ENCODE measurements at places on chromosomes 12 and 14.

DNA sequence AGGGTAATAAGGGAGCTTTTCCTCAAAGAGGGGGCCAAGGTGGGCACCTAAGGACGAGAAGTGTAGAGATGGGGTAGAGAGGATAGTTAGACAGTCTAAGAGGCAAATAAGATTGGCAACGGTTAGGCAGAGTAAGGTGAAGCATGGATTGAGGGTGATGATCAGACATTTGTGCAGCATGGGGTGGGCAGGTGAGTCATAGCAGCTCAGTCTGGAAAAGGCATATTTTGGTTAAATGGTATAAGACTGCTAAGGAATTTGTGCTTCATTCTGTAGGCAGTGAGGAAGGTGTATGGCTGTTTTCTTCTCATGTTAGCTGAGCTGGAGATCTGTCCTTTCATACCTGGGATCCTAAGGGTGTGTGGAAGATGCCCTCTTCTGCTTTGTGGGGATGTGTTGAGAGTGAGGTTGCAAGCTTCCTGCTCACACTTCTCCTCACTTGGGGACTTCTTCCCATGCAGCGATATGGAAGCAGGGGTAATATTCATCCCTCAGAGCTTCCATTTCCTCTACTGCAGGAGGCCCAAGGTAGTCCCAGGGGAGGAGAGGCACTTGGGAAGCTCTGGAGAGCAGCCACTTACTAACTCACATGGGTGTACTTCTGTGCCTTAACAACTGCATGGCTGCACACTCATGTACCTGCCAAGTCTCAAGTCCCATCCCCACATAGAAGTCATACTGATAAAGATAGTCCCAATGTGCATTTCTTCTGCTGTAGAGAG, 28.9 kb downstream of the GSG1 start:
- no peak for DNase-seq

DNA sequence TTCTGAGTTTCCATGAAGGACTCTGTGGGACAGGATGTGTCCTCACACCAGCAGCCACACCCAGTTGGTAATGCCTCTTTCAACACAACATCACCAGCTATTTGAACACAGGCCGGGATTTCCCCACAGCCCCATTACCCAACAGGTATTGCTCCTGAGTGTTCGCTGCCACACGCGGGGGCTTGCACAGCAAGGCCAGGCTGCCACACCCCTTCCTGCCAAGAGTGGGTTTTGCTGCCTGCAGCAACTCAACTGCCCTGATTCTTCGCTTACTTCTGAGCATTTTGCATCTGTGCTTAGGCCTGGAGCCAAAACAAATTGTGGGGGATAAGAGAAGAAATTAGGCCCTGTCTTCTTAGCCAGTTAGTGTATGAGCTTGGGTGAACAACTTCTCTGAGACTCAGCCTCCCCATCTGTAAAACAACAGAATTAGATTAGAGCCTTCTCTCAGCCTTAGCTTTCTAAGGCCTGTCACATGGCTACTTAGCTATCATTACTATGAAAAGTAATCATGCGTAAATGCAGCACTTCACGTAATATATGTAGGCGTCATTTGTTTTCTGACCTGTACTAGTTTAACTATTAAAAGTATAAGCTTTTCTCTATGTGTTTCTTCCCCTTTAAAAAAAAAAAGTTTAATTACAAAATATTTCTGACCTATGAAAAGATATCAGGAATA, 20.0 kb downstream of the CKAP4 start:
- peak; percentile 16 for DNase-seq

DNA sequence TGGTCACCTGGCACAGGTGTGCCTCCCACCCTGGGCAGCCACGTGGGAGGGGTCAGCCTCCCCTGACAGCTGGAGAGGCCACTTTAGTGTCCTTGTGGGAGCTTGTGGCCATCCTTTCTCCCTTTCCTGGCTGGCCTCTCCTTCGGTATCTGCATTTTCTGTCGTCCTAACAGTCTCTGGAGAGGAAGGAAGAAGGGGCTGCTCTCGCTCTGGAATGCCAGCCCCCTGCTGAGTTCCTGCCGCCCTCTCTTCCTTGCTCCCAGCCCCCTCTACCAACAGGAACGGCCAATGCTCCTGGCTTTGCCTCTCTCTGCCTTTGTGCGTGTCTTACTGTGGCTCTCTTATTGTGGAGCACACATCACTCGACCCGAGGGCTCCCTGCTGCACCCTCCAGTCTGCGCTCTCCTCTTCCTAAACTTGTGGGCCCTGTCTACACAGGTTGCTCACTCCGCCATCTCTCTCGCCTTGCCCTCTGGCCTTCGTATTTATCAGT, 70.8 kb downstream of the FBXL14 start:
- DNase-seq, result no peak

- DNase-seq, result no peak
Measured at GRCh38 chr12:88896958-88897357, 316.7 kb upstream of the KITLG start.

- DNase-seq, result no peak
Measured at GRCh38 chr12:32166510-32166909, 59.9 kb downstream of the BICD1 start.

GRCh38 chr14:29391801-29392200, 535.8 kb downstream of the PRKD1 start:
- DNase-seq, result no peak

- DNase-seq, result no peak
Measured at GRCh38 chr12:3755898-3756297, 3.0 kb upstream of the CRACR2A start.

DNA sequence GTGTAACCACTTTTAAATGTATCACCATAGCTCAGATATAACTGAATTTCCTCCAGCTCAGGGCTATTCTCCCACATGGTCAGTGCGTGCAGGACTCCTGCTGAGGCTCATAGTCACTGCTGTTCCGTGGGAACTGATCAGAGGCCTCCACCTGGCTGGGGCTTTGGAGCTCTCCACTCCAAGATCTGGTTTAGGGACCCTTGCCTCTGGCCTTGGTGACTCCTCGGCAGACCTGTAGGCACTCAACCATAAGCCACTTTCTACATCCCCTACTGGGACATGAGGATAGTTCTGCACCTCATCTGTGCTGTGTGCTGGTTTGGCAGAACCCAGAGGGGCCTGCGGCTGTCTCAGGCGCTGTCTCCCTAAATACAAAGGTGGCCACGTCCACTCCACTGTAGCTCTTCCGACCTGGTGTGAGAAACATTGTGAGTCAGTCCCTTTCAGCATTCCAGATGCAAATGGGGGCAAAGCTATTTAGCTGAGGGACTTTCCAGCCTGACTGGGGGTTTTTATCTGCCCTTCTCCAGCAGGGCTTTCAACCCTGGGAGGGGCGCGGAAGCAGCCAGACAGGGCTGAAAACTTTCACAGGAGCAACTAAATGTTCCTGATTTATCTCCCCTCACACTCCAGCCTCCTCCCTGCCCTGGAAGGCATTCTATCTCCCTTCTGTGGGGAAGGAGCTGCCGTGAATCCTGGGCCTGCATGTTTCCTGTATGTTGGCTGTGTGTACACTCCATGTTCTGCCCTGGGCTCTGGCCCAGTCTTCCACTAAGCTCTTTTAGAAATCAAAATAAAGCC, 218.3 kb upstream of the DAAM1 start:
- no peak for DNase-seq

DNA sequence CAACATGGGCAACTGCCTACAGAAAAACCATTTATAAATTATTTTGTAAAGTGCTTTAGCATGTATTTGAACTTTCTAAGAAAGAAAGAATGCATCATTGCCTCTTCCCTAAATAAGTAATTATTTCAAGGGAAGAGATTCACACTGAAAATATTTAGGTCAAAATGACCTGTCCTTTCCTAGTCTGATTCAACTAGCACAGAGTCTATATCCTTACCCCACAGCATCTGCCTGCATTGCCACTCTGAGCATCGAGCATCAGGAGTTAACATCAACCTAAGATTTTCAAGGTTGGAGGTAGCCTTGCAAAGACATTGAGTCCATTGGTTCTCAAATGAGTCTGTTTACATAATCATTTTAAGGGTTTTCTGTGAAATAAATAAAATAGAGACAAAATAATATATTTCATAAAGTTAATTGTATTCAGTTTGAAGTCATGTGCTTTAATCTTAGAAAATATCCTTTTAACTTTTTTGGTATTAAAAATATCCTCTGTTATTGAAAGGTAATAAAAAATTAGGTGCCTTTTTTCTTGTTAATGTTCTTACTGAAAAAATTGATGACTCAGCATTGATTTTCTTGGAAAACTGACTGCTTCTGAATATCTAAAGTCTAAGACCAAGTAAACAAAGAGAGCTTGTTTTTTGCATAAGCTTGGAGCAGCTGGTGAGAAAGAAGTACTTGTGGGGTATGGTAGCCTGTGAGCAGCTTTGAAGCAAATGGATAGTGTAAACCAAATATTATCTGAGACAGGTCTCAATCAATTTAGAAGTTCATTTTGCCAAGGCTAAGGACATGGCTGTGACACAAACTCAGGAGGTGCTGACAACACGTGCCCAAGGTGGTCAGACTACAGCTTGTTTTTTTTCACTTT, 269.0 kb upstream of the CLEC14A start:
- no peak for DNase-seq

DNA sequence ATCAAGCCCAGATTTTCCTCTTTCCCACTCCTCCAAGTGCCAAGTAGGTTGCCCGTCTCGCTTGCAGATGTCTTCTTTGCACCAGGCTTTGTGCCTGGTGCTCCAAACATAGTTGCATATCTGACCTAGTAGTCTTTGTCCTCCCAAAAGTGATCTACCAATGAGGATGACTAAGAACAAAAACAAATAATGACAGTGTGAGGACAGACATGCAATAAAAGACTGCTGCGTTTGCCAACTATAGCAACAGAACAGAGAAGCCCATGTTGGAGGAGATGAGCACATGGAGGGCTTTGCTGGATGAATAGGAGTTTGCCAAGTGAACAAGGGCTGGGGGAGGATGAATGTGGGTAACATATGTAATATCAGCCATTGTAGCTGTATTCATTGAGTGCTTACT, 15.6 kb downstream of the DTX1 start:
- DNase-seq, result no peak

DNA sequence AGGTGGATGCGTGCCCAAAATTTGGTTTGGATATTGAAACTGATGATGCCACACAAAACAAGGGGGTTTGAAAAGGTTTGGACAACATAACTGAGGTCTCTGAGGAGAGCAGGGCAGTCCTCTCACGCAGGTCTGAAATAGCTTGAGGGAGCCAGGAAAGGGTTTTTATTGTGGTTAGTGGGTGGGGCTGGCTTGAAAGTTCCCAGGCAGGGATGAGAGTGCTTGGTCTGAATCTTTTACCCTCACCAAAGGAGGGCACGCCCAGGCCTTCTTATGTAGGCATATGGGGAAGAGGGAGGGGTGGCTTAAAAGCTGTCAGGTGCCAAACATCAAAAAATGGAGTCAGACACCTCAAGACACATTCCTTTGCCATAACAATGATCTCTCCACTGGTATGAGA, 493.1 kb upstream of the CCDC196 start:
- DNase-seq, result no peak

DNA sequence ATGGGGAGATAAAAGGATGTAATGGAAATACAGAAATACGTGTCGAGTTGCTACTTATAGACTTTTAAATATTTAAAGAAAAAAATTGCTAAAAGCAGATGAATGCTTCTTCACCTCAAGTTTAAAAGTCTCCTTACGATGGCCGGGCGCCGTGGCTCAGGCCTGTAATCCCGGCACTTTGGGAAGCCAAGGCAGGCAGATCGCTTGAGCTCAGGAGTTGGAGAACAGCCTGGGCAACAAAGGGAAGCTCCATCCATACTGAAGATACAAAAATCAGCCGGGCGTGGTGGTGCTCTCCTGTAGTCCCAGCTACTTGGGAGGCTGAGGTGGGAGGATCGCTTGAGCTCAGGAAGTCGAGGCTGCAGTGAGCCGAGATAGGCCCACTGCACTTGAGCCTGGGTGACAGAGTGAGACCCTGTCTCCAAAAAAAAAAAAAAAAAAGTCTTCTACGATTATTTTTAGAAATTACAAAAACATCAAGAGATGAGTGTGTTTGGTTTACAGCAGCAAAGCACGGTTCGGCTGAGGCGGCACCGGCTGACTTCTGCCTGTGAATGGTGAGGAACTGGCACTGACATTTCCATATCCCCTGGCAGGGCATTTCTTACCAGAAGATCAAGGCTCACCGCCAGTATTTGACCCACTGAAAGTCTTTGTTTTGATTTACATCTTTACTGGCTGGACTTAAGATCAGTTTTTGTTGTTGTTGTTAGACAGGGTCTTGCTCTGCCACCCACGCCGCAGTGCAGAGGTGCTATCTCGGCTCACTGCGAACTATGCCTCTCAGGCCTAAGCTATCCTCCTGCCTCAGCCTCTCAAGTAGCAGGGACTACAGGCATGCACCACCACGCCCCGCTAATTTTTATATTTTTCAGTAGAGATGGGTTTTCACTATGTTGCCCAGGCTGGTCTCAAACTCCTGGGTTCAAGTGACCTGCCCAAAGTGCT, 3.9 kb upstream of the MTA1 start:
- DNase-seq, result no peak

- no peak for DNase-seq
Measured at GRCh38 chr12:11758510-11759493, 109.3 kb downstream of the ETV6 start.

- no peak for DNase-seq
Measured at GRCh38 chr12:120190386-120190785, 4.1 kb downstream of the GCN1 start.

DNA sequence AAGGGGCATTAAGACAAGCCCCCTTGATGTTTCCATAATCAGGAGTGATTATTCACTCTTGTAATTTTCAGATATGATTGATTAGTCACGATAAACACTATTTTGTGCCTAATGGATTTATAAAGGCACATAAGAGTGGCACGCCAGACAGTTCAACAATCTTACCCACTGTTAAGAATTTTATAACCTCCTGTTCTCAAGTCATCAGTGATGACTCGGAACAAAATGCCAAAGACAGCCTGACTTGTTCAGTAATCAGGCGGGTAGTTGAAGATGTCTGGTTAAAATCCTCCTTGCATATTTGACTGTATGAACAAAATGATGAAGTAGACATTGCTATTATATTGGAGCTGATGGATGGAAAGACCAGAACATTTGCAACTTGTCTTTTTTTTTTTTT, 212.1 kb upstream of the RMST start:
- no peak for DNase-seq

DNA sequence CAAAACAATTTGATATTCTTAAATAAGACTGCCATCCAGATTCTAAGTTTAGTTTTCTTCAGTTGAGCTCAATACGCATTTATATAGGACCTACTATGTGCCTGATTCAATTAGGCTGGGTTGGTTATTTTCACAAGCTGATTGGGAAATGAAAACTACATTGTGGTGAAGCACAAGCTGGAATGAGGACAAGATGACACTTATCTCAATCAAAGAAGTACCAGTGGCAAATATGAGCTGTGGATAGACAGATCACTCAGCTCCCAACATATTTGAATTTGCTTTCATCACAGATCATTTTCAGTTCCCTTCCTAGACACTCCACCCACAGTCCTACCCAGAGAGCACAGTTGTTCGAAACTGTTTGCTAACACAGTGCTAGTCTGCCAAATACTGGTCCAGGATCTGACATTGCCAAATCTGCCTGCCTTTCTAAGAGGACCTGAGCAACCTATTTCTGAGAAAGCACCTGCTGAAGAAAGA, 74.7 kb downstream of the LLPH start:
- DNase-seq, result no peak
